ENCODE measurements at places on chromosomes 4 and X.

- DNase-seq, result no peak
Observed at GRCh38 chr4:27577951-27578350, 717.3 kb downstream of the STIM2 start.

- no peak for DNase-seq
Observed at GRCh38 chrX:1528186-1528883, 8.7 kb downstream of the P2RY8 start.

- DNase-seq, result no peak
Observed at GRCh38 chr4:84579403-84579776, 3.5 kb upstream of the CDS1 start.

DNA sequence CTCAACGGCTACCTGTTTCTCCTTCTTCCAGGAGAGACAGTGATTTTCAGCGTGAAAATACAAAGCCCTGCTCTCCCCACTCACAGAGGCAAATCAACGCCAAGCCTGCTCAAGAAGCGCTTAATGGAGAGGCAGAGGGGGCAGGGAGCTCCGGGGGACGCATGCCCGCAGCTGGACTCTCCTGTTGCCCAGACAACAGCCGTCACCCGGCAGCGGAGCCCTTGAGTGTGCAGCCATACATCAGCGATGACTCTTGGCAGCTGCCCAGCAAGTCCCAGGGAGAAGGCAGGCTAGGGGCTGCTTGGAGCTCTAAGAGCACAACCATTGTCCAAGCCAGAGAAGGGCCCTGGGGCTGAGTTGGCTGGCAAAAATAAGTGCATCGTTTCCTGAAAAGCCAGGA, 71.0 kb upstream of the AFAP1 start:
- DNase-seq, result no peak

- no peak for DNase-seq
Observed at GRCh38 chr4:108581083-108581482, 39.3 kb upstream of the RPL34 start.

DNA sequence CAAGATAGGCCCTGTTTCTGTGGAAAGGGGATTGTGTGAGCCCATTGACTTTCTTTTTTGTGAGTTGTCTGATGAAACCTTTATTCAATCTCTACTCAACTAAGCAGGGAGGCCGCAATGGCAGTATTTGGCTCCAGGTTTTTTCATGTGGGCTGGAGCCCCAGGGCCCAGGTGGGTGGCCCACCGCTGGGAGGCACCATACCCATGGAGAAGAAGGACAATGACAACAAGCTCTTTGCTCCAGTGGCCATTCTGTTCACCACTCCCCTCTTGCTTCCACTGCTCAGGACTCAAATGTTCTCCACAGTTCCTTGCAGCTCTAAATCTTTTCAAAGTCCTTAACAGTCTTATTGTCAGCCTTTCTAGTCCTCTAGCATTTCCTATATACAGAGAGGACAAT, 54.1 kb downstream of the HOPX start:
- DNase-seq, result no peak

GRCh38 chrX:14015941-14016340, 13.8 kb downstream of the GEMIN8 start:
- no peak for DNase-seq

DNA sequence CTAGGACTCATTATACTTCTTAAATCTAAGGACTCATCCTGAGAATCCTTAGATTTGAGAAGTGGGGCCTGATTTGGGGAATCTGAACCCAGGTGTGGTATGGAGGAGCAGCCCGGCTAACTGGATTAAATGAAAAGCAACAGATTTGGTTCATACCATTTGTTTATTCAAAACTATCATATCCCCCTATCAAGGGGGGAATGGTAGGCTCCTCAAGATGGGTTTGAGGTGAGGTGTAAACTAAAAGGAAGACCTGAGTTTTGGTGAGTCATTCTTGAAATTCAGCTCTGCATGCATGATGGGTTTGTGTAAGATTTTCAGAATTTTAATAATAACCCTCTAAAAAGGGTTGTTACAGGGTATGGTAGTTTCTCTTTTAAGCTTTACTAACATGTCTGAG, 53.4 kb downstream of the CASP6 start:
- DNase-seq, result no peak

DNA sequence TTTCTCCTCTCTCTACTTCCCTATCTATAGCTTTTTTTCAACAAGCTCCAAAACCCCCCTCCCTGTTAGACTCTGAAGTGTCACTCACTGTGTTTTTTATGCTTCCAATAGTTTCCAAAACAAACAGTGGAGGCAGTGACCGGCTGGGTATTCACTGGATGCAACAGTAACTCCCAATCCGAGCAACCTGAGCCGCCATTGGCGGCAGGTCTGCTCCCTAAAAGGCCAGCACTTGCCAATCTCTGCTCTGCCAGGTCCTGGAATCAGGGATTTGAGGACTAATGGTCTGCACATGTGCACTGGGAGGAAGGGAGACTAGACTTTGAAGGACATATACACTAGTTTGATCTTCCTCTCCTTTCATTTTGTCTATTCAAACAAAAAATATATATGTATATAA, 7.1 kb downstream of the TBX22 start:
- DNase-seq, result no peak

DNA sequence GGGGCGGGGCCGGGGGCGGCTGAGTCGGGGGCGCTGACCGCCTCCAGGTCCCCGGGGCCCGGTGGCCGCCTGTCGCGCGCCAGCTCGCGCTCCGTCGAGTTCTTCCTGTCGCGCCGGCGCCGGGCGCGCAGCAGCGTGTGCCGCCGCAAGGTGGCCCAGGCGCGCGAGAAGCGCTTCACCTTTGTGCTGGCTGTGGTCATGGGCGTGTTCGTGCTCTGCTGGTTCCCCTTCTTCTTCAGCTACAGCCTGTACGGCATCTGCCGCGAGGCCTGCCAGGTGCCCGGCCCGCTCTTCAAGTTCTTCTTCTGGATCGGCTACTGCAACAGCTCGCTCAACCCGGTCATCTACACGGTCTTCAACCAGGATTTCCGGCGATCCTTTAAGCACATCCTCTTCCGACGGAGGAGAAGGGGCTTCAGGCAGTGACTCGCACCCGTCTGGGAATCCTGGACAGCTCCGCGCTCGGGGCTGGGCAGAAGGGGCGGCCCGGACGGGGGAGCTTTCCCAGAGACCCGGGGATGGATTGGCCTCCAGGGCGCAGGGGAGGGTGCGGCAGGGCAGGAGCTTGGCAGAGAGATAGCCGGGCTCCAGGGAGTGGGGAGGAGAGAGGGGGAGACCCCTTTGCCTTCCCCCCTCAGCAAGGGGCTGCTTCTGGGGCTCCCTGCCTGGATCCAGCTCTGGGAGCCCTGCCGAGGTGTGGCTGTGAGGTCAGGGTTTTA, 1.5 kb downstream of the ADRA2C start:
- DNase-seq, result no peak

DNA sequence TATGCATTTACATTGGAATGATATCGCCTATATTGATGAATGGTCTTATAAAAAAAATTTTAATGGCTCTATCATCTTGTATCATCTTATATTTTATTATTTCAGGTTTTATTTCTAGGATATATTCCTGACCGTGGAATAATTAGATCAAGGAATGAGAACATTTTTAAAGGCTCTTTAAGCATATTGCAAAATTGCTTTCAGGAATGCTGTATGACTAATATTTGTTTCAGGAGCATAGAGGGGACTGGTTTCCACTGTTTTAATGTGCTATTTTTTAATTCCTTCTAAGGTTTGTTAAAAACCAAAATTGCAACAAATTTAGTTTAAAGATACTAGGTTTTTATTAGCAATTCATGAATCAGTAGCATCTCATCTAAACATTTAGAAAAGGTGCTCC, 120.2 kb downstream of the BMPR1B start:
- no peak for DNase-seq

GRCh38 chr4:99827454-99827853, 10.8 kb downstream of the DAPP1 start:
- DNase-seq, result no peak

DNA sequence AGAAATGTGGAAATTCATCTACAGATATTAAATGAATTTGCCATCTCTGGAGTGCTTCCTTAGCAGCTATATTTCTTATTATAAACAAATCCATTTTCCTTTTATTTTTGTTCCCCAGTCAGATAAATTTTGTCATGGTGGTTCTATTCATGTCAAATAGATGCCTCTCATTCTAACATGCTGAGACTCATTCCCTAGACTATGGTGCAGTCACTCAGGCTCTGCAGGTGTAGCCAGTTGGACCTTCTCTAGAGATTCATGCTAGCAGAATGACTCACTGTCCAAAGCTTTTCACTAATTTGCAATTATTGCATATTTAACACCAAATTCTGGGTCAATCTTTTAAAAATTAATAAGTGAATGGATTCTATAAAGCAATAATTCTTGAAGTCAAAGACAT, 1392.7 kb downstream of the PCDH7 start:
- no peak for DNase-seq

- DNase-seq, result no peak
Observed at GRCh38 chr4:11691236-11691635, 262.5 kb upstream of the HS3ST1 start.

DNA sequence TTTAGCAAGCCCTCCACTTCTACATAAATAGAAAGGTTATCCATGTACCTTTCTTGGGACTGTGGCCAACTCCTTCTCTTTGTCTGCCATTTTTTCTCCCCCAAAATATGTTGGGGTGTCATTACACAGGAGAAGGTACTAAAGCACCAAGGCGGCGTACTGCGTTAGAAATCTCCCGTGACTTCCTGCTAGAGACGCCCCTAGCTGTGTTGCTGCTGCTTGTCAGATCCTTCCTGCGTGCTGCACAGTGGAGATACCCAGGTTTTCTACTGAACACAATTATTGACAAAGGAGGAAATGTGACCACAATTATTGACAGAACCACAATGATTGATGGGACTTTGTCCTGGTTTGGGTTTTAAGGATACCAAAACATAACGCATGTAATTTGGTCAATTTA, 97.7 kb downstream of the EFHC2 start:
- no peak for DNase-seq

DNA sequence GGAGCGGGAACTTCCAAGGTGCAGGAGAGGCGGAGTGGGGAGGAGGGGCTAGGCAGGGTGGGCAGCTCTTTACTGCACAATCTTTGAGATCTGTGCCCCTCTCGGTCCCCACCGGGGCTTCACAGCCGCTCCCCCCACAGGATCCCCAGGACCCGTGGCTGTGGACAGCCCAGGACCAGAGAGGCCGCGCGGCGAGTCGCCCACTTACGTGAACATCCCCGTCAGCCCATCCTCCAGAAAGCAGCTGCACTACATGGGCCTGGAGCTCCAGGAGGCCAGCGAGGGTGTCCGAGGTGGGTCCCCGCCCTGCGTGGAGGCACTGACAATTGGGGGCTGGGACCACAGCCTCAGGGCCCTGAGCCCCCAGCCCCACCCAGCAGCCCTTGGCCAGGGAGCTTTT, 32.1 kb downstream of the LRPAP1 start:
- DNase-seq, result no peak

GRCh38 chr4:133865612-133866327, 335.8 kb downstream of the PABPC4L start:
- DNase-seq, result no peak

DNA sequence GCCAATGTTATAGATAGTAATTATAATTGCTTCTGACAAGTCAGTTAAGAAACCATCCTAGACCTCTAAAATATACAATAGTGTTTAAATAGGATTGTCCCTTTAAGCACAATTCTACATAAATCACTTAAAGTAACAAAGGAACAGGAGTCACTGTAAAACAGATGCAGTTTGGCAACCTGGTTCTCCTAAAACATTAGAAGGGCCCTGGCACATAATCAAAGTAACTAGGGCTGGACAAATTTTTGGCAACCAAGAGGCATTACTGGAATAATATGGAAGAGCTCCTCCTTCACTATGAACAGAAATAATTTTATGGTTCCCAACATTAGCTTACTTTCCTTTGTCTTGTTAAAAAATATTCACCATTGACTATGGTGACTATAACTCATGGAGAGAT, 75.0 kb upstream of the CCDC160 start:
- DNase-seq, result no peak

- DNase-seq, result no peak
Observed at GRCh38 chr4:124945422-124945821, 232.9 kb upstream of the ANKRD50 start.

DNA sequence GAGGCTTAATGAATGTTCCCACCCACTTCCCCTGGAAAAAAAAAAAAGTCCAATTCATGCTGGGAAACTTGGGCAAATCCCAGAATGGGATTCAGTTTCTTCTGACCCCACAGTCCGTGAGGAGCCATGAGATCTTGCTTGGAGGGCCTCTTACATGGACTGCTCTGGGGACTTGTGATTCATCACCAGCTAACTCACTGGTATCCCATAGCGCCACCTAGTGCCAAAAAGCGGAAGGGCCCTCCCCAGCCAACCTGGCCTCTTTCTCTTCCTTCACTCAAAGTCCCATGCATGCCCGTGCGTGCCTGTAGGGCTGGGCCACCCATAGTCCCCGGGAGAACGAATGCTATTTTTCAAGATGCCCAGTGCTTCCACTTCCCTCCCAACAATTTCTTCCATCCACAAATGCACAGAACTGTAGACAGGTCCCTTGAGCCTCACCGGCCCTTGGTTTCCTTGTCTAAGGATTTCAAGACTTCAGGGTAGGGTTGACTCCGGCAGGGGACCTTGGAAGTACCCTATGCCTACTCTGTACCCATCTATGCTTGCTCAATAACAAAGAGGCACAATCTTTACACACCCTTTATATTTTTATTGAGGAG, 5.1 kb downstream of the RTL5 start:
- peak; percentile 66 for DNase-seq

DNA sequence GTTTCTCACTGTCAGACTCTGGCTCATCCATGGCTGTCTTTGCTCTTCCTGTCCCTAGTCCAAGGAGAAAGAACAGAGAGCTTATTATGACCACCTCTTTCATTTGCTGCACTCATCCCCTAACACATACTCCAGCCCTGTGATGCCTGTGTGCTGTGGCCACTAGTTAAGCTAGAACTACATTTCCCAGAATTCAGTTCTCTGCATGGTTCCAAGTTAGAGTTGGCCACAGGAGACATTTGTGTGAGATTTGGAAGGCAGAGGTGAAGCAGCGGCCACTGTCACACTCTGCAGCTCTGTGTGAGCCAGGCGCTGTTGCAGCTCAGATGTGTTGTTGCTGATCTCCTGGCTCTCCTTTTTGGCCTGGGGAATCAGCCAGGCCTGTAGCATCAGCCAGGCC, 188.2 kb upstream of the ATP6AP2 start:
- no peak for DNase-seq
